ENCODE measurements at places on chromosomes 5 and 9.
A peak's percentile ranks its signal among the peaks of the same experiment; 100 is the strongest.

- peak; percentile 4 for DNase-seq
These were observed 25.2 kb downstream of the GFI1B start for GRCh38 chr9:133003671-133004090.

DNA sequence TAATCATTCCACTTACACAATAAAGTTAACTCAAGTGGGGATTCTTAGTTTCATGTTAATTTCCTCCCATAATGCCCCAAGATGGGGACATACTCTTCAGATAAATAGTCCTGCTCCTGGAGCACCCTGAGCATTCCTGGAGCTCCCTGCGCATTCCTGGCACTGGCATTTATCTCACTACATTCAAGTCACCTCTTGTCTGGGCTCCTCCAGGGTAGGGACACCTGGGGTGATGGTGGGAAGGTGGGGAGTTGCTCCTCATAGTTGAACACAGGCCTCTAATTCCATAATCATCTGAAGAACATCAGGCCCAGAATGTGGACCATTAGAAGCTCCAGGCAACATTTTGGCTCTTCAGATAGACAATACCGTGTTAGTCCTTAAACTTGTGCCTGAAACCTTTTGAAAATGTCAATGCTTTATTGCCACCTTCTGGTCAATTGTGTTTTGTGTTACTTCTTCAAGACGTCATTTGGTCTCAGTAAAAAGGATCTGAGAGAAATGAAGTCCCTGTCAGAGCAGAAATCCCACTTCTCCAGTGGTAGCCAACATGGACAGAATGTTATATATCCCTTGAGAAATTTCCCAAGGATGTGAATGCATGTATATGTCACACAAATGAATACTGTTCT lies 14.2 kb upstream of the AGGF1 start:
- DNase-seq = no peak

DNA sequence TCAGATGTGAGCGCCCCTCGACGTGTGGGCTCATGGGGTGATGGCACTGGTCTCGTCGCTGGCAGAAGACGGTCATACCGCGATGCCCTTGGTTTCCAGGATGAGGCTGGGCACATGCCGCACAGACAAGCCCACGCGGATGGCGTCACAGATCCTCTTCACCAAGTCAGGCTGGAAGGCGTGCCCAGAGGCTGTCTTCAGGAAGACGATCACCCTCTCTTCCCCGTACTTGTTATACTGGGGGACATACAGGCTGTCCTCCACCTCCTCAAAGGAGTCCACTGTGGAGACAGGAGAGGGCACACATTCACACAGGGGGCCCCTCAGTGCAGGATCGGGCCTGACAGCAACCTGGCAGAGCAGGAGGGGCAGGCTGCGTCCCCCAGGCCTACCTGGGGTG lies 41.9 kb upstream of the ZNF354A start:
- no peak for DNase-seq

GRCh38 chr9:99628285-99628684 lies 193.4 kb upstream of the NR4A3 start:
- DNase-seq = no peak

DNA sequence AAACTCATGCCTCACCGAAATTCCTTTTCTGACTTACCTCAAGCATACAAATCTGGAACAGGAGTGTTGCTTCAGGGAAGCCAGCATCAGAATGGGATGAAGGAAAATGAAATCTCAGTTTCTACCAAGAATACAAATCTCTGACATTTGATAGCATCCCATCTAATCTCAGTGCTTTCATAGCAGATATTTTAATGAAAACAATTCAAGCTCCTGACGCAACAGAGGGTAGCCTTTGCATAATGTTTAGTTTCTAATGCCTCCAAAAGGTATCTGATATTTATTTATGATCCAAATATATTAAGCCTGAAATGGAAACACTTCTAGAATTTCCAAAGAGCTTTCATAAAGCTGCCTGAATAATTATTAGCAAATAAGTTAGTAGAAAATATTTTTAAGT lies 251.4 kb downstream of the DEPDC1B start:
- DNase-seq = no peak

DNA sequence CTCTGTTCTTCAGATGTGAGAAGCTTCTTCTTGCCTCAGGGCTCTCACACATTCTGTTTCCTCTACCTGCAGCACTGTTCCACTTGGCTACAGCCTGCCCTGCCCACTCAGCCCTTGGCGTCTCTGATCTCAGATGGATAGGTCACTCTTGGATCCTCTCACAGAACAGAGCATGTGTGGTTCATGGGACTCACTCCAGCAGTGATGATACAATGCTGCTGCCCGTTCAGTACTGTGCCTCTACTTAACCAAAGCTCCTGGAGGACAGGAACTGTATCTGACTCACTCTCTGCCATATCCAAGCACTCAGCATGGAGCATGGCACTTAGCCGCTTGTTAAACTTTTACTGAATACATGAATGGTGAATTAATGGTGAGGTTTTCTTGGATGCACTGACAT lies 3.4 kb upstream of the SPINK4 start:
- DNase-seq = no peak

GRCh38 chr5:88602584-88602983 lies 280.4 kb downstream of the MEF2C start:
- DNase-seq = peak; percentile 22

DNA sequence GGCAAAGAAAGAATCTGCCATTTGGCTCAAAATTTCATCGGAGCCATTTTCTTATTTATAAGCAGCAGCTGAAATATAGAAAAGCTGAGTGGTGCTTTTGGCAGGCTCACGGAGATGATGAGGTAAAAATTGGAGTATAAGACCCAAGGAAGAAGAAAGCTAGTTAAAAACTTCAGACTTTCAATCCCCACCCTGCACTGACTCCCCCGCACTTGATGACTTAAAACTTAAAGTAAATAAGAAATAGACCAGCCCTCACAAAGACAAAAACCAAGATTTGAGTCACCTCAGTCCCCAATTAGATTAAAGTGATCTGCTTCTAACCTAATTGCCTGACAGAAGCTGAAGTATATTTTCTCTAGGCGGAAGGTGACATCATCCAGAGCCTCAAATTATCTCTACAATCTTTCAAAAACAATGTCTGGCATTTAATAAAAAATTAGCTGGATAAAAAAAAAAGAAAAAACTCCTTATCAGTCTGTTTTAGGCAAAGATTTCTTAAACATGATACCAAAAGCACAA lies 124.0 kb upstream of the PJA2 start:
- DNase-seq = no peak
